Mesendoderm (in vitro differentiated cells): ENCODE measurements at places on chromosomes 5 and 9.

GRCh38 chr5:77513321-77513720 is 21.2 kb upstream of the WDR41 start:
- DNase-seq, result no peak

DNA sequence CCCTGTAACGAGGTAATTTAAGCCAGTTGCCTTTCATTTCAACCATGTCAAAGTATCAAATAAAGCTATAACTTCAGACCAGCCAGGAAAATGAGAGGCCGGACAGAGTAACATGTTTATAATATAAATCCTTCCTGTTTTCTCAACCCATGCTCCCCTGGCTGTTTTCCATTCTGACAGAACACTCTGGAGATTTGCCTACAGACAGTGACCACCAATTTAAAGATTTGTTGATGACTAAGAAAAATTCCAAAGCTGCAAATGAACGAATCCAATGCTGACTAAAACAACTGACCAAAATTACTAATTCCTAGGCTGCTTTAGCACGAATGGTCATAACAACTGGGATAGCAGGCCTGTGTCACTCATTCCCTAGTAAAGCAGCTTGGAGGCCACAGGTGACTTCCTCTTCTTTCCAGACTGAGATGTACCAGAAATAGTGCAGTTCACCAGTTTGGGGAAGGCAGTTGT is 141.4 kb downstream of the AOPEP start:
- DNase-seq, result no peak

- no peak for DNase-seq
Observed at GRCh38 chr5:171821286-171821685, 35.7 kb downstream of the SMIM23 start.

GRCh38 chr9:124782661-124783574 is 6.0 kb downstream of the OLFML2A start:
- no peak for DNase-seq

- no peak for DNase-seq
Observed at GRCh38 chr9:134787601-134788531, 92.7 kb upstream of the FCN2 start.

- DNase-seq, result no peak
Observed at GRCh38 chr5:7878381-7878873, 9.5 kb downstream of the MTRR start.

- no peak for DNase-seq
Observed at GRCh38 chr5:7851240-7851592, 283 bp upstream of the CFAP90 start.

DNA sequence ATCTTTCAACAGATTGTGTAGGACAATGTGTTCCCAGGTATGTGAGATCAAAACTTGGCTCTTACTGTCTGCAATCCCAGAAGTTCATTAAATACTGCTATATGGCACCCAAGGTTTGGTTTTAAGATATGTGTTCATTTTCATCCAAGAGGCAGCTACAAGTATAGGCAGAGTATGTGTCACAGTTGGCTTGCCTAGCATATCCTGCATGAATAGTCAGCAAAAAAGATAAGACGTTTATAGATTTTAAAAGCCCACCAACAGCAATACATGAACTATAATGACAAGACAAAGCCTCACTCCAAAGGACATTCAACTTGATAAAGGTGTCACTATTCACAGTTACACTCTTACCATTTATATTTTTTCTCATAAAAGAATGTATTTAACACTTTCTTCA is 99.1 kb downstream of the BNC2 start:
- no peak for DNase-seq

GRCh38 chr9:3468421-3469205 is 57.2 kb downstream of the RFX3 start:
- DNase-seq, result no peak

GRCh38 chr9:122122903-122123632 is 30.0 kb upstream of the TTLL11 start:
- peak; percentile 79 for DNase-seq

DNA sequence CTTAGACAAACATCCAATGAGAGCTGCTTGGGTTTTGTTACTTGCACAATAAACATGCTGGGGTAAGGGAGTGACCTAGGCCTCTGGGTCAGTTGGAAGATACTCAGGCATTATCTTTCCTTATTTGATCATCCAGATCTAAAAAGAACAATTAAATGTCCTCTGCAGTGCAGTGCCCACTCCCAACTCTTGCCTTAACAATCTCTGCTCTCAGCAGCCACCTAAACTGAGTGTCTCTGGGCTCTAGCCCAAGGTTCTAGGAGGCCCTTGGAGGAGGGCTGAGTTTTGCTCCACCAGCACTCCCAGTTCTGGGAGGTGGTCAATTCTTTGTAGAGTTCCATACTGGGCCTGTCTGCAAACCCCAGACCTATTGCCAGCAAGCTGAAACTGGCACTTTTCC is 1.8 kb downstream of the MCIDAS start:
- no peak for DNase-seq

- no peak for DNase-seq
Observed at GRCh38 chr5:20559845-20560244, 571.8 kb upstream of the CDH18 start.

DNA sequence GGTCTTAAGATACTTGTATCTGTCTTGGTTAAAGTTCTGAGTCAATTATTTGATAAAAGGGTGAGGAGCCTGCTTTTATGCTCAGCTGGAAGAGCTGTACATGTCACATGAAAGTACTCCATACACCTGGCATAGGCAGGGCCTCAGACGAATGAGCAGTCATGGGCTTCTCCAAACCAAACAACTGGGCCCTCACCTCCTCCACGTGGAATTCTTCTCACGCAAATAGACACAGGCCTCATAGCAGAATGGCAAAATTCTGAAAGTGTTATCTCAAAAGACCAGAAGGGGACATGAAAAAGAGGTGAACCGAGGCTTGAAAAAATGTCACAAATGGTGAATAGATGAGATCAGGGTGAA is 48.6 kb downstream of the FAM240B start:
- no peak for DNase-seq

GRCh38 chr9:16598316-16598715 is 272.2 kb downstream of the BNC2 start:
- DNase-seq, result no peak

- no peak for DNase-seq
Observed at GRCh38 chr5:96896806-96897205, 20.5 kb downstream of the ERAP2 start.

GRCh38 chr5:127934791-127935256 is 148.7 kb upstream of the SLC12A2 start:
- DNase-seq, result peak; percentile 94

DNA sequence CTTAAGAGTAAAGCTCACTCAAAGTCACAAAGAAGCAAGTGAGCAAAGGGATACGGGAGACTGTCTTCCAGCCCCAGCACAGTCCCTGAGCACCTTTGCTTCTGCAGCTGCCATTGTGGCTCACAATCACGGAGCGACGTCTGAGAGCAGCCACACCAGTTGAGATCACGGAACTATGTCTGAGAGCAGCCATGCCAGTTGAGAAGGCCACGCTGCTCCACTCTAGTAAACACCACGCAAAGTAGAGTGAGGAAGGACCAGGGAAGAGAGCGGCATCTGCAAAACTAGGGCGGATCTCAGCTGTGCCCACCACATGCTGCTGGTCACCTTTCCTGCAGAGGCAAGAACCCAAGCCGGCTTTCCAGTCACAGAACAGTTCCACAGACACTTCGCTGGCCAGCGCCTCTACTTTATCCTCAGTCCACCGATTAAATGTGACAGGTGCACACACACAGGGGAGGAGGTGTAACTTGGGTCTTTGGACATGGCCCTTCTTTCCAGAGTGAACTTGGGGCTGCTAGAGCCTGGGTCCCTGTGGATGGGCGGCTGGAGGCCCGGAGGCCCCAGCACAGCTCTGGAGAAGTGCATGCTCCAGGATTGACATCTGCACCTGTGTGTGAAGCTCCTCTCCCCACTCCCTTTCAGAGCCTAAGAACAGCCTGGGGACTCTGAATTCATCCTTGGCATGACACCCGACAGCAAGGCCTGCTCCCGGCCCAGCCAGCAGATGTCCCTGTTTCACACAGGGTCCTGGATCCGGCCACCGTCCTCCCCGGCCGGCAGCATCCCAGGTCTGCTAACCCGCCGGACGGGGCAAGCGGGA is 324.9 kb upstream of the IRX4 start:
- peak; percentile 74 for DNase-seq

- DNase-seq, result peak; percentile 29
Observed at GRCh38 chr5:151620461-151620840, 29.3 kb upstream of the FAT2 start.

DNA sequence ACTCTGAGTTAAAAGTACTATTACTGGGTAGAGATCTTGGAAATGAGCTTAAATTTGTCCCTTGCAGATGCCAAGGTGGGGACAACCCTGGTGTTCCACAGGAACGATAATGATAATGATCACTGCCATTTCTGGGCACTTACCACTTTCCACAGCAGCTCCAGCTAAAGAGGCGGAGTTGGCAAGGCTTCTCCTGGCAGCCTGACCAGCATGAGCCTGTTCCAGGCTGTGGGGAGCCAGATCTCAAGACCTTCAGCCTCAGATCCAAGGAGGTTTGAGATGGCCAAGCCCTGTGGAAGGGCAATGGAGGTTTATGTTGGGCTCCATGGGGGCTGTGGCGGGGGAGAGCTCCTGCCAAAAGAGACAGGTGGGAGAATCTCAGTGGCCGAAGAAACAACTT is 244.9 kb upstream of the MVB12B start:
- DNase-seq, result no peak

GRCh38 chr5:15691521-15691920 is 191.5 kb downstream of the FBXL7 start:
- DNase-seq, result no peak

- no peak for DNase-seq
Observed at GRCh38 chr5:173765029-173765644, 123.0 kb upstream of the CPEB4 start.

DNA sequence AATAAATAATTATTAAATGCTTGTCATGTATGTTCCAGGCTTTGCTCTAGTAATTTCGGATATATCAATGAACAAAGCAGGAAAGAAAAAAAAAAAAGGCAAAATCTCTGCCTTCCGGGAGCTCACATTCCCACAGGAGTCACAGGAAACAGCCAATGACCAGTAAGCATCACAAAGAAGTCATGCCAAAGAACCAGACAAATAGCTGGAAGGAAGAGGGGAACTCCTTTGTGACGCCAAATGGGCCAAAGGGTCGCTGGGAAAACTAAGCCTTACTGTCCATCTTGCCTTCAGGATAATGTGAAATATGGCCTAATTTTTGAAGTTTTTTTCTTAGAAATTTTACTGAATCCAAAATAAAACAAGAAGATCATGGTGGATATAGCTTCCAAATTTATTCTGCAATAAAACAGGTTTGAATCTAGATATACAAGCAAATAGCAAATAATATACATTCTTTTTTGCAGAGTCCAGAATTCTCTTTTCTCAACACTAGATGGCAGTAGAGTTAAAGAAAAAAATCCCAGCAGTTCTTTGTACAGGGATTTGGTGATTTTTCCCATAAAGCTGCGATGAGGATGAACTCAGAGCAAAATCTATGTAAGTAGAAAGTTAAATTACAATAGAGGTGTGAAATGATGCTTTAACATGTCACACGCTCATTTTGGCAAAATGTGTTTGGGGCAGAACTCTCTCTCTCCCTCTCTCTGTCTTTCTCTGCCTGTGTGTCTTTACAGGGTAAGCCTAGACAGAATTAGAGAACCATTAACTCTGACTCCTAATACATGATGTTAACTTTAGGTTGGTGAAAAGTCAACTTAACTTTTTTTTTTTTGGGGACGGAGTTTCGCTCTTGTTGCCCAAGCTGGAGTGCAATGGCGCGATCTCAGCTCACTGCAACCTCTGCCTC is 60.0 kb upstream of the TUT7 start:
- peak; percentile 30 for DNase-seq

DNA sequence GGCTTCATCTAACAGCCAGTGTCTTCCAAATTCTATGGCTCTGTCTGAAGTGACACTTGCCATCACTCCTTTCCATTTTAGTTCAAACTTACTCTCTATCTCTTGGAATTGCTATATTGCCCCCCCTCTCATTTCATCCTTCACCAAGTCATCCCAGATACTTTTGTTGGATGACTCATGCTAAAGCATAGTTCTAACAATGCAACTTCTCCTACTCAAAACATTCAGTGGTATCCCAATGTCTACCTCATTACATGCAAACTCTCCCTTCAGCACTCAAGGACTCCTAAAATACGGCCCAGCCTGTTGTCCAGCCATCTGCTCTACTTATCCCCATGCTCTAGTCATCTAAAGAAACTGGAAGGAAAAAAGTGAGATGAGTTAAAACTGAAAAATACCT is 171.6 kb downstream of the RASEF start:
- peak; percentile 32 for DNase-seq

- DNase-seq, result no peak
Observed at GRCh38 chr5:167063788-167064187, 1227.7 kb upstream of the WWC1 start.

DNA sequence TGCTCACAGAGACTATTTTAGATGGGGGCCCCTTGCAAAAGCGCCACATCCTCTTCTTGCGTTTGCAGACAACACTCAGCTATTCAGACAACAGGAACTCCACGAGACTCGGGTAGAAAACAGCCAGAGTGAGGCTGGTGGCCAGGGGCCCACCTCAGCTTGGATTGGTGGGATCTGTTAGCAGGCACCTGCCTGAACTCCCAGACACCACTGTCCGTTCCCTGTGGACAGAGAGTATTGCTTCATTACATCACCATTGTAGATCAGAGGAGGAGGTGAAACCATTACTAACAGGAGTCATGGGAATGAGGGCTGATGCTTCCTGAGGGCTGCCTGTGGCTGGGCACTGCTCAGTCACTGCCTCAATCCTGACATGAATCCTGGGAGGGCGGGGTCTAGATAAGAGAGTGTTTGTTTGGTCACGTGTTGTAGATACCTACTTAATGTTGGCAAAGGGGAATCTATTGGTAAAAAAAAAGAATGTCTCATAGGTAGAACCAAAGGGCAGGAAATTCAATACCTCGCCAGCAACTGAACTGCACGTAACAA is 4.4 kb upstream of the RAPGEF1 start:
- no peak for DNase-seq

DNA sequence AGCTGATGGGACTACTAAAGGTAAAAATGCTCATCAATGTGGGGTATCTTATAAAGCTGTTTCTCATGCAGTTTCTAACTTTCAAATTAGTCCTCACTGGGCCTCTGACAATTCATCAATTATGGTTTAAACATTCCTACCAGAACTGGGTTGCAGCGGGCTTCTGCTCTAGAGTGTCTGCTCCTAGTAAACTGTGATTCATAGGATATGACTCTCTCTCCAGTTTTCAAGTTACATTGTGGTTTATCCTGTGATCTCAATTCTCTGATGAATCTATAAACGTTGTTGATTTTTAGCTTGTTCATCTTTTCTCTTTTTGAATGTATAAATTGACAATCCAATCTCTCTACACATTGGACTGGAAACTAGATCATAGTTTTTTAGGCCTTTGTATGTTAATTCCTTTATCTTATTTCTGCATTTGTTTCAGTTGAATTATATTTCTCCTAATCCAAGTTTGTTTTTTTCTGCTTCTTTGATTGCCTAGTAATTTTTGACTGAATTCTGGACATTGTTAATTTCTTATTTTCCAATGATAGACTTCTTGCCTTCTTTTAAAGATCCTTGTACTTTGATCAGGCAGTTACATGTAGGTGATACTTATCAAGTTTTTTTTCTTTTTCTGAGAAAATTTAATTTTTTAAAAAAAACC is 822.6 kb downstream of the TLE1 start:
- no peak for DNase-seq
